ENCODE measurements at places on chromosomes 3 and 15. TPM values are rescaled to one million over a fixed set of nuclear protein-coding genes. Genes with fewer than 3 reads are reported as not detected.
A peak's percentile ranks its signal among the peaks of the same experiment; 100 is the strongest.

Gene TBCCD1
- 19.2 TPM for total RNA-seq

Gene EIF4E3
- total RNA-seq, result 21.8 TPM

Gene KIF15
- 25.5 TPM for total RNA-seq

Gene LRRIQ4
- total RNA-seq, result 0.10 TPM

Gene TIMP4
- total RNA-seq, result not detected

Gene LEO1
- total RNA-seq, result 36.5 TPM

Gene RTP3
- not detected for total RNA-seq

Gene GHRL
- 2.4 TPM for total RNA-seq

Gene PPP2R3A
- total RNA-seq, result 0.15 TPM

Gene PRSS50
- not detected for total RNA-seq

Gene SPESP1
- total RNA-seq, result 1.2 TPM

- H3K4me1 ChIP-seq, result no peaks in the 10 kb centered on the region
- H3K4me3 ChIP-seq, result no peak overlapping the region
- no peak for DNase-seq
- H3K27ac ChIP-seq, result no peak overlapping the region
Observed at GRCh38 chr3:10725067-10725466, 91.0 kb upstream of the SLC6A11 start.

DNA sequence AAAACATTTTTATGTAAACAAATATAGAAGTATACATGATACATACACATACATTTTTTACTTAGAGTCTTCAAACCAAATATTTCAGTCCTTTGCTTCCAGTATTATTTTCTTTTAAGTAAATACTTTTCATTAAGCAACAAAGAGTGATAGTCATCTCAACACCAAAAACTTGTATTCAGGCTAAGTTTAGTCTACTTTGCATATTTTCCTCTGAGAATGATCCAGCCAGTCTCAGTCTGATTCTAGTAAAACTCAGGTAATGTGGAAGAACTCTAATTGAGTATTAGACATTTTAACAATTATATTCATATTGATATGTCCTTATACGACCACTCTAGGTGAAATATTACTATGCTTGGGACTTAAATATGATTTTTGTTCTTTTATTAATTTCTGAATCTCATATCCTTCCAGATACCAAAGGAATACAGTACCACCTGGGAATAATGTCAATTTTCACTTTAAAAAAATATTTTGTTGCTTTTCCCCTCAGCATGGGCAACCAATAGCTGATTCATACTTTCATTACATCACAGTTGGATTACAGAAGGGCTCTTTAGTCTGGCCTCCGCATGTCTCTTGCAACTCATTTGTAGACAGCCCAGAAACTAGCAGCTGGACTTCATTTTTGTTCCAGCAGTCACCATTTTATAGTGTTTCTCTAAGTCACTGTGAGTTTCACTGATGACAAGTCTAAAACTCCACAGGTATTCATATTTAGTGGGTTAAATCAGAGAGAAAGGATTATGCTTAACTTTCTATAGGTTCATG, 390.4 kb downstream of the ZBTB20 start:
- H3K27me3 ChIP-seq, result no peaks in the 10 kb centered on the region
- H3K36me3 ChIP-seq, result no peaks in the 10 kb centered on the region
- no peak overlapping the region for H3K27ac ChIP-seq
- no peaks in the 10 kb centered on the region for H3K4me1 ChIP-seq
- no peak for DNase-seq
- no peak overlapping the region for H3K4me3 ChIP-seq

DNA sequence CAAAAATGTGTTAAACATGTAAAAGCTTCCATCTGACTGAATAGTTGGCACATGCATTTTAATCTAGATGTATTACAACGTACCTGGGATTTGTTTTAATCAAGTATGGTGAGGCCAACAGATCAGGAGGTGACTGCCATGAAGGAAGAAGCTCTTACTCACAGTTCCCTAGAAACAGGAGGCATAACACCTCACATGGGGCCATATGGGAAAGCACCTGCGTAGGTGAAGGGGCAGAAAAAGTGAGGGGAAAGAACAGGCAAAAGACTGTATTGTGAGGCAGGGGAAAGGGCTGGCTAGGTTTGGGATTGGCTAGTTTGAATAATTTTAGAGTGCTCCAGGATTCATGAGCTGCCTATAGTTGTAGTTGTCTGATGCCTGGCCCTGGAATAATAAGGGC, 9.6 kb downstream of the SQOR start:
- peak overlapping the region; percentile 6 for H3K4me3 ChIP-seq
- peaks cover 46% of the 10 kb centered on the region for H3K36me3 ChIP-seq
- no peak for DNase-seq
- H3K27me3 ChIP-seq, result no peaks in the 10 kb centered on the region
- H3K27ac ChIP-seq, result peak overlapping the region; percentile 70

DNA sequence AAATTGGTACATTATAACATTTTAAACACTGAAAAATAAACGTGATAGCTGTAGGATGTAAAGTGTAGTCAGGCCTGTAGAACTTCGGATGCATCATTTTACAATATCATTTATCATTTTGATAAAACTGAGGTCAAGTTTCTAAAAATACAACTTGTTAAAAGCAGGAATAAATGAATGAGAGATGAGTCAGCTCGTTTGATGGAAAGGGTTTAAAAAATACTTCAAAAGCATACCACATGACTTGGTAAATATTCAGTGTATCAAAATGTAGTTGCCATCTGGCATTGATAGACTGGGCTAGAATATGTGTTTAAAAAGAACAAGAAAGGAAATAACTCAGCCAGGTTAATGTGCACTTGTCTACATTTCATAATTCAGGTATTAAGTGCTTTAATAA, 357.0 kb downstream of the TIGIT start:
- H3K27me3 ChIP-seq, result no peaks in the 10 kb centered on the region
- no peak for DNase-seq
- no peak overlapping the region for H3K4me3 ChIP-seq
- H3K4me1 ChIP-seq, result no peaks in the 10 kb centered on the region
- no peaks in the 10 kb centered on the region for H3K36me3 ChIP-seq

GRCh38 chr3:122102191-122102935, 47.2 kb downstream of the CD86 start:
- peak overlapping the region; percentile 47 for H3K4me3 ChIP-seq
- H3K36me3 ChIP-seq, result no peaks in the 10 kb centered on the region
- no peak for DNase-seq
- H3K4me1 ChIP-seq, result no peaks in the 10 kb centered on the region
- H3K27ac ChIP-seq, result peak overlapping the region; percentile 87

GRCh38 chr3:193791041-193792032, 198.3 kb downstream of the OPA1 start:
- no peak overlapping the region for H3K27ac ChIP-seq
- H3K36me3 ChIP-seq, result peaks cover 1% of the 10 kb centered on the region
- H3K27me3 ChIP-seq, result peaks cover 47% of the 10 kb centered on the region
- H3K4me3 ChIP-seq, result no peak overlapping the region

DNA sequence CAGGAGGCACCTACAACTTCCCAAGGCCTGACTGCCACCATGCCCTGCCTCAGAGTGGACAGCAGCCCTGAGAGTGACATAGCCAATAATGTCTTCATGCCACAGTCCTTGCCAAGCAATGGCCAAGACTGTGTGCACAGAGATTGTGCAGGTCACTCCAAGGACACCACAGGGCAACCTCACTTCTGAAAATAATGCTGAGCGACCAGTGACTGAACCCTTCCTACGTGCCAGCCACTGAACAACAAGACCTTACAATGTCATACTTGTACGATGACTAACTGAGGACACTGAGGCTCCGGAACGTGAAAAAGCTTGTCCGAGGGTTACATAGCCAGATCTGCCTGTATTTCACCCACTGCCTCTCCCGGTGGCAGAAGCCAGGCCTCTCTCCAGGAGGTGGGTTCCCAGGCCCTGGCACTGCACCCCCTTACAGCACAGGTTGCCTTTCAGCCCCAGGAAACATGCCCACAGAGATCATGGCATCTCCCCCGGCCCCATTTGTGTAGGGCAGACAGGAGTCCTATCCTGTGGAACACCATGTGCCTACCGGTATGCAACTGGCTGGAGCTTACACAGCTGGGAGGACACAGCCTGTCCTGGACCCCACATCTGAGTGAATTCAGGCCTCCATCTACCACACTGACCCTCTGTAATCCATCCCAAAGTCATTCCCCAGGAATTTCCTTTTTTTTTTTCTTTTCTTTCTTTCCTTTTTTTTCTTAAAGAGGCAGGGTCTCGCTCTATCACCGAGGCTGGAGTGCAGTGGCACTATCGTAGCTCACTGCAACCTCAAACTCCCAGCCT, 72.3 kb downstream of the SLC12A8 start:
- no peak overlapping the region for H3K27ac ChIP-seq
- DNase-seq, result no peak
- peaks cover 8% of the 10 kb centered on the region for H3K36me3 ChIP-seq
- H3K4me3 ChIP-seq, result no peak overlapping the region
- H3K4me1 ChIP-seq, result peaks cover 73% of the 10 kb centered on the region
- peaks cover 40% of the 10 kb centered on the region for H3K27me3 ChIP-seq

DNA sequence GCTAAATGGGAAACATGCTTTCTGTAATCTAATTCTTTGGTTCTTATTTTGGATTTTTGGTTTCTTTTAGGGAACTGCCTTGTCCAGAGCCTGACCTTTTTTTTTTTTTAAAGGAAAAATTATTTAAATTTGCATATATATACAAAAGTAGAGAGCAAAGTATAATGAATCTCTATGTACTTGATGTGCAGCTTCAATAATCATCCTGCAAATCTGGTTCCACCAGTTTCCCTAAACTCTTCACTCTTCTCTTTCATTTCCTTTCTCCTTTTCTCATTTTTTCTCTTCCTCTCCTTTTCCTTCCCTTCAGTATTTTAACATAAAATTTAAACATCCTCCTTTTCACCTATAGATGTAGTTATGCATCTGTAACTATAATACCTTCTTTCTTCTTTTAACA, 82.5 kb downstream of the USP13 start:
- H3K4me3 ChIP-seq, result no peak overlapping the region
- no peaks in the 10 kb centered on the region for H3K27me3 ChIP-seq
- peaks cover 5% of the 10 kb centered on the region for H3K4me1 ChIP-seq
- H3K27ac ChIP-seq, result no peak overlapping the region

DNA sequence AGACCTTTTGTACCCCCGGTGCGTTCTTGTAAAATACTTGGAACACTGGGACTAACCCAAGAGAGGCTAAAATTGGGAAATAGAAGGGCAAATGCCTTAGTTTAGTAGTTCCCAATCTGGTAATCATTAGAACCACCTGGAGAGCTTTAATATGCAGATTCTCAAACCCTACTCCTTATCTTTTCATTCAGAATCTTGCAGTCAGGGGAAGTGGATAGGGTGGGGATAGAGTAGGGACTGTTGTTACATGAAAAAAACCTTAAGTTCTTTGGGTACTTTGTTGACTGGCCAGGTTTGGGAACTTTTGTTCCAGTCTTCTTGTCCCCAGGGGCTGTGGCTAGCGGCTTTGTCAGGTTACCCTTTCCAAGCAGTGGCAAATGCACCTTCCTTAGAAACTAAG, 15.9 kb downstream of the MAPKBP1 start:
- no peak for DNase-seq
- H3K27ac ChIP-seq, result no peak overlapping the region
- H3K4me1 ChIP-seq, result peaks cover 48% of the 10 kb centered on the region
- H3K4me3 ChIP-seq, result no peak overlapping the region
- peaks cover 1% of the 10 kb centered on the region for H3K36me3 ChIP-seq
- no peaks in the 10 kb centered on the region for H3K27me3 ChIP-seq

All from activated T-helper 1 cell treated with anti-CD3 and anti-CD28 coated beads, Interleukin-12 subunit alpha, Interleukin-12 subunit beta, Interleukin-2, Interleukin-4 antibody, amounts not matched to agents 30 ng/mL and 10 ng/mL and 1 ng/mL, durations not matched to agents 14 hours and 24 hours and 36 hours (primary cell).